ENCODE measurements at places on chromosomes 3 and 15.

DNA sequence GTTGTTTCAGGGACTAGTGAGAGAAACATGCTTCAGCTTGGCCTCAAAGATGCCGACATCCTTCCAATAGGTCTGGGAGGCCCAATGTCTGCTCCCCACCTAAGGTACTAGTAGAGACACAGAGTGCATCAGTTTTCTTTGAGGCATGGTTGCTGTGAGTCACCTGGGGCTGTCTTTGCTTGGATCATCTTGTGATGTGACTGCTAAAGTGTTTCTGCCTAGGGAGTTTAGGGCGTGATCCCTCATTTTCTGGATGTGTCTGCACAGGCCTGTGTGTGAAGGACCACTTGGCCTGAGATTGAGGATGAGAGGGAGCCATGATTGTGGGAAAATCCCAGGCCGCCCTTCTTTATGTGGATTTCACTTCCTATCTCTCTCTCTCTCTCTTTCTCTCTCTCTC lies 4.8 kb downstream of the GASK1A start:
- peaks cover under 1% of the 10 kb centered on the region for H3K4me1 ChIP-seq
- no peak overlapping the region for H3K4me3 ChIP-seq
- no peak for DNase-seq
- H3K36me3 ChIP-seq = no peaks in the 10 kb centered on the region
- H3K27ac ChIP-seq = no peak overlapping the region
- peaks cover 9% of the 10 kb centered on the region for H3K27me3 ChIP-seq

GRCh38 chr3:184884359-184885017 lies 72.5 kb downstream of the VPS8 start:
- H3K4me1 ChIP-seq = peaks cover 13% of the 10 kb centered on the region
- H3K27ac ChIP-seq = no peak overlapping the region
- DNase-seq = no peak
- H3K4me3 ChIP-seq = no peak overlapping the region
- no peaks in the 10 kb centered on the region for H3K36me3 ChIP-seq

DNA sequence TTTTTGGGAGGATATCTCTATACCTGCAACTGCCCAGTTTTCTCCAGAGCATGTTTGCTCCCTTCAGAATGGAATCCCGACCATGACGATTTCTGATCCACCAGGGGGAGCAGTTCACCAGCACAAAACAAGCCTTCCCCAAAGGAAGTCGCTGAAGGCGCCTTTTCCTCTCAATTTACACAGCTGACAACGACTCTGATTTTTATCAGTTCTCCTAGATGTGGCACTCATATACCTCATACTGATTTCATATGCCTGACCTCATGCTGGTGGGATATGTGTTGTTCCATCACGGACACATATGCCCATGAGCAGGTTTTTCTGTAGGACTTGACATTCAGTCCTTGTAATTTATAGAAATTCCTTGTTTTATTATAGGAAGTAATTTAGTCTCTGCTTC lies 1028.2 kb downstream of the MCTP2 start:
- peaks cover 1% of the 10 kb centered on the region for H3K27me3 ChIP-seq
- no peak overlapping the region for H3K27ac ChIP-seq
- H3K4me3 ChIP-seq = no peak overlapping the region
- no peaks in the 10 kb centered on the region for H3K36me3 ChIP-seq
- peak; percentile 69 for DNase-seq

- DNase-seq = no peak
- no peaks in the 10 kb centered on the region for H3K36me3 ChIP-seq
- H3K27ac ChIP-seq = no peak overlapping the region
- no peak overlapping the region for H3K4me3 ChIP-seq
- H3K4me1 ChIP-seq = peaks cover 7% of the 10 kb centered on the region
Observed at GRCh38 chr3:185797993-185798830, 26.6 kb downstream of the IGF2BP2 start.

DNA sequence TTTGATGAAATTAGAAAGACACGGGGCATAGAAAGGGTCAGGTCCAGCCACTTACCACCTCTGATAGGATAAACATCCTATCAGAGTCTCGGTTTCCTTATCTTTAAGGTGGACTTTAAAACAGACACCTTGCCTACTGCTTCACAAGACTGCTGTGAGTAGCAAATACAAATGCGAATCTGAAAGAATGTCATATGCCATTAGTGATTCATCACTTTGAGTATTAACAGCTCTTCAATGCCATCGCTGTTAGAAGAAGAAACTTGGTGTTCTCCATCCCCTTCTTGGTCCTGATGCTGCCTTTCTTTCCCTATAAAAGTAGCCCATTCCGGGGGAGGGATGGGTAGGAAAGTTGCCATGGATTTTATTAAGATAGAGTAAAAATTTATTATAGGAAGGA lies 220.2 kb downstream of the RORA start:
- DNase-seq = no peak
- no peak overlapping the region for H3K4me3 ChIP-seq
- H3K4me1 ChIP-seq = peaks cover 6% of the 10 kb centered on the region

DNA sequence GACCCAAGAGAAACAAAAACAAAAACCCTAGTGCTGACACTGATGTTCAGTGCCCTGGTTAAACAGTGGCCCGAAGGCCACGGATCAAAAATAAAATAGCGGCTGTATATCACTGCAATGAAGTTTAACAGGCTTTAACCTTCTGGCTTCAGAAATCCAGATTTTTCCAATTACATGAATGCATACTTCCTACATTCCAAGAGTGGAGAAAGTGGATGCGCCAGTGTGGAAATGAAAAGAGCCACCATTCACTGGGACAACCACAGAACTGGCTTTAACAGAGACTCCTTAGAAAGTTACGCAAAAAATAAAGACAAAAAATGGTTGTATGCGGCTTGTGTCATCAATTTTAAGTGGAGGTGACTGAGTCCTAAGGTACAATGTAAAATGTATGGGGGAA lies 522.2 kb downstream of the FHIT start:
- H3K27ac ChIP-seq = no peak overlapping the region
- H3K4me1 ChIP-seq = no peaks in the 10 kb centered on the region
- H3K4me3 ChIP-seq = no peak overlapping the region
- DNase-seq = no peak

- peaks cover 29% of the 10 kb centered on the region for H3K4me1 ChIP-seq
- DNase-seq = no peak
- no peak overlapping the region for H3K4me3 ChIP-seq
- peak overlapping the region; percentile 0 for H3K27ac ChIP-seq
- peaks cover 6% of the 10 kb centered on the region for H3K36me3 ChIP-seq
Observed at GRCh38 chr15:26690778-26691177, 82.1 kb downstream of the GABRB3 start.

- no peak overlapping the region for H3K27ac ChIP-seq
- H3K4me3 ChIP-seq = no peak overlapping the region
- no peak for DNase-seq
Observed at GRCh38 chr3:25587526-25587925, 77.2 kb downstream of the TOP2B start.

DNA sequence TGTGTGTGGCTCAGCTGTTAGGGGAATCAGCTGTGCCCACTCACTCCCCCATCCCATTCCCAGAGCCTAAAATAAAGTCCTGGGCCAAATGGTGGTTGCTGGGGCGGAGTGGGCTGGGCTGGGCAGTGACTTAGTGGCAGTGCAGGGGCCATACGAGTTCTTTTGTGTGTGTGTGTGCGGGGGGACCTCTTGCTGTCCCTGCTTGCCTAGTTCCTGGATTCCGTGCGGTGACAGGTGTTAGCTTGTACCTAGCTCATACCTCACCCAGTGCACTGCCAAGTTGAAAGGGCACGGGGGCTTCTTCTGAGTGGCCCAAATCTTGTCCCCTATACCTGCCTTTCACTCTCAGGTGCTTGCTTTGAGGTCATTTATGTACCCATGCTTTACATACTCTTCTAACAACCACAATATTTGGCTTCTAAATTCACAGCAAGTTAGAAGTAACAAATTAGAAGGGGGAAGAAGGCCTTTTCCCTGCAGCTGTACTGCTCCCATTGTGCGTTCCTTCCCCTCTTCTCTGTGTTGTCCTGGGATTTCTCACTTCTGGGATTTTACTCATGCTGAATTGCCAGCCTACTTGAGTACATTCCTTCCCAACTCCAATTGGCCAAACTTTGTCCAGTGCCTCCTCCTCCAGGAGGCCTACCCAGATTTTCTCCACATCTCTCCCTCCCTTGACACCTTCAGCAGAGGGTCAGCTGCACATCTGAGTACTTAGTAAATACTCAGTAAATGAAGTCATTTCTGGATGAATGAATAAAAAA lies 66.3 kb upstream of the POLG start:
- peak overlapping the region; percentile 62 for H3K27ac ChIP-seq
- H3K36me3 ChIP-seq = no peaks in the 10 kb centered on the region
- peak overlapping the region; percentile 80 for H3K4me3 ChIP-seq

GRCh38 chr15:96959501-96959900 lies 629.0 kb downstream of the NR2F2 start:
- H3K27me3 ChIP-seq = no peaks in the 10 kb centered on the region
- no peak for DNase-seq
- no peaks in the 10 kb centered on the region for H3K4me1 ChIP-seq
- H3K4me3 ChIP-seq = no peak overlapping the region
- H3K36me3 ChIP-seq = no peaks in the 10 kb centered on the region

DNA sequence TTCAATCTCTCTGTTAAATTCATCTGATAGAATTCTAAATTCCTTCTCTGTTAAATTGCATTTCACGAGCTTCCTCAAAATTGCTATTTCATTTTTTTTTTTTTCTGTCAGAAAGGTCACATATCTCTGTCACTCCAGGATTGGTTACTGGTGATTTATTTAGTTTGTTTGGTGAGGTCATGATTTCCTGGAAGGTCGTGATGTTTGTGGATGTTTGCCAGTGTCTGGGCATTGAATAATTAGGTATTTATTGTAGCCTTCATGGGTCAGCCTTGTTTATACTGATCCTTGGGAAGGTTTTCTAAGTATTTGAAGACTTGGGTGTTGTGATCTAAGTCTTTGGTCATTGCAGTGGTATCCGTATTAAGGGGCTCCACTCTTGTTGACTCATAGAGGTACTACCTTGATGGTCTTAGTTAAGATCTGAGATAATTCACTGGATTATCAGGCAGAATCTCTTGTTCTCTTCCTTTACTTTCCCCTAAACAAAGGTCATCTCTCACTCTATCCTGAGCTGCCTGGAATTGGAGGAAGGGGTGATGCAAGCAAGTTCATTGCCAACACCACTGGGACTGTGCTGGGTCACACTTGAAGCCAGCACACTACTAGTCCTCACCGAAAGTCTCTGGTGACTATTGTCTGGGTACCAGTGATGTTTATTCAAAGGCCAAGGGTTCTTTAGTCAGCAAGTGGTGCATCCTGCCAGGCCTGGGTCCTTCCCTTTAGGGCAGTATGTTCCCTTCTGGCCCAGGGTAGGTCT lies 231.1 kb downstream of the GBE1 start:
- no peaks in the 10 kb centered on the region for H3K4me1 ChIP-seq
- H3K27me3 ChIP-seq = no peaks in the 10 kb centered on the region
- H3K36me3 ChIP-seq = no peaks in the 10 kb centered on the region
- H3K4me3 ChIP-seq = no peak overlapping the region

GRCh38 chr15:89038146-89038545 lies 50.1 kb upstream of the ABHD2 start:
- H3K27me3 ChIP-seq = peaks cover 5% of the 10 kb centered on the region
- H3K4me3 ChIP-seq = no peak overlapping the region
- no peaks in the 10 kb centered on the region for H3K36me3 ChIP-seq
- H3K27ac ChIP-seq = no peak overlapping the region
- H3K4me1 ChIP-seq = no peaks in the 10 kb centered on the region

DNA sequence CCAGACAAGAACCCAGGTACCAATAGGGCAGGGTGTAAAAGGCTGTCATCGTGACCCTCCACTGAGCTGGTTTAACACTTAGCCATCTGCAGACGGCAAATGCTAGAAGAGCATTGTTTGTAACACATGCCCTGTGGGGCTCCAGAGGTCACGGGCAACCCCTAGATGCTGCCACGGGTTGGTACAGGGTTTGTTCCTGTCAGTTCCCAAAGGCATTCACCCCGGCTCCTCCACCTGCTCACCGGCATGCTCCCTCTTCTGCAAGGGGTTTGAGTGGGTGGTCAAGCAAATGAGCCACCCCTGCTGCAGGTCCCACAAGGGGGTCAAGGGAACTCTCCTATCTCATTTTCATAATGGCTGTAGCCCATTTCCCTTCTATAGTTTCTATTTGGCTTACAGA lies 229.3 kb downstream of the ZPLD1 start:
- no peak overlapping the region for H3K4me3 ChIP-seq
- peaks cover 3% of the 10 kb centered on the region for H3K27me3 ChIP-seq
- no peak for DNase-seq
- H3K4me1 ChIP-seq = peaks cover 8% of the 10 kb centered on the region
- H3K36me3 ChIP-seq = no peaks in the 10 kb centered on the region

DNA sequence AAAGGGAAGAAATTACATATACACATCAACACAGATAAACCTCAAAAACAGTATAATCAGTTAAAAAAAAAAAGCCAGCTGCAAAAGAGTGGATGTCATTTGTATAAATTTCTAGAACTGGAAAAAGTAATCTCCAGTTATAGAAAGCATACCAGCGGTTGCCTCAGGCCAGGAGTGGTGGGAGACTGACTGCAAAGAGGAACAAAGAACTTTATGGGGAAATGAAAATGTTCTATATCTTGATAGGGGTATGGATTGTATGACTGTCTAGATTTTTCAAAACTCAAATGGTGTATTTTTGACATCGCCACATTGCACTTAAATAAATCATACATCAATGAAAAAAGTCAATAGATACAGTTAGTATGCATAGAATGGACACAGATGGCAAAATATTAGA lies 241.6 kb downstream of the SCAPER start:
- H3K4me3 ChIP-seq = no peak overlapping the region
- H3K36me3 ChIP-seq = no peaks in the 10 kb centered on the region
- no peak overlapping the region for H3K27ac ChIP-seq
- peaks cover 3% of the 10 kb centered on the region for H3K4me1 ChIP-seq

DNA sequence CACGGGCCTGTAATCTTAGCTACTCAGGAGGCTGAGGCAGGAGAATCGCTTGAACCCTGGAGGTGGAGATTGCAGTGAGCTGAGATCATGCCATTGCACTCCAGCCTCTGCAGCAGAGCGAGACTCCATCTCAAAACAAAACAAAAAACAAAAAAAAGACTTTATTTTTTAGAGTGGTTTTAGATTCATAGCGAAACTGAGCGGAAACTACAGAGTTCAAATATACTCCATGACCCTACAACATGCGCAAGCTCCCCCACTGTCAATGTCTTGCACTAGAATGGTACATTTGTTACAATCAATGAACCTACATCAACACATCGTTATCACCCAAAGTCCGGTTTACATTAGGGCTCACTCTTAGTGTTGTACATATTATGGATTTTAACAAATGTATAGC lies 2.2 kb upstream of the CRTAP start:
- H3K4me3 ChIP-seq = no peak overlapping the region
- H3K4me1 ChIP-seq = no peaks in the 10 kb centered on the region
- H3K27me3 ChIP-seq = peaks cover 3% of the 10 kb centered on the region
